LHCN-M2 (cell line): ENCODE measurements at places on chromosomes 2 and 18. TPM values are rescaled to one million over a fixed set of nuclear protein-coding genes. Genes with fewer than 3 reads are reported as not detected.

DNA sequence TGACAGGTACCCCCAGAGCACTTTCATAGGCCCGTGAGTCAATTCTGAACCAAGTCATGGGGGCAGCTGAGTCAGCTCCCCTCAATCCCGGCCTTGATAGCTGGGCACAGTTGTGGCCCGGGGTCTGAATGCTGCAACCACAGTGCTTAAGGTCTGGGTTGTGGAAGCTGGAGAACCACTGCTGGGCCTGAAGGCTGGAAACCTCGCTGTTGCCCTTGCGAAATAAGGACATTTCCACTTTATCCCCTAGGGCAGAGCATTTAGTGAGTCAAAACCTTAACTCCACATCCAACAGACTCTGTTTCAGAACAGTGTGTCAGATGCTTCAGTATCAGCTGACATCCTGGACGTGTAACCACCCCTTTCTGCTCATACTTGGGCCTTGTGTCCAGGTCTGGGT lies 58.6 kb downstream of the SP110 start:
- DNase-seq = peak; percentile 67

- peak; percentile 93 for DNase-seq
These were observed 116.7 kb downstream of the PID1 start for GRCh38 chr2:229154381-229154780.

The SIX2 gene
- total RNA-seq = 55.6 and 65.7 TPM in 2 replicates

DNA sequence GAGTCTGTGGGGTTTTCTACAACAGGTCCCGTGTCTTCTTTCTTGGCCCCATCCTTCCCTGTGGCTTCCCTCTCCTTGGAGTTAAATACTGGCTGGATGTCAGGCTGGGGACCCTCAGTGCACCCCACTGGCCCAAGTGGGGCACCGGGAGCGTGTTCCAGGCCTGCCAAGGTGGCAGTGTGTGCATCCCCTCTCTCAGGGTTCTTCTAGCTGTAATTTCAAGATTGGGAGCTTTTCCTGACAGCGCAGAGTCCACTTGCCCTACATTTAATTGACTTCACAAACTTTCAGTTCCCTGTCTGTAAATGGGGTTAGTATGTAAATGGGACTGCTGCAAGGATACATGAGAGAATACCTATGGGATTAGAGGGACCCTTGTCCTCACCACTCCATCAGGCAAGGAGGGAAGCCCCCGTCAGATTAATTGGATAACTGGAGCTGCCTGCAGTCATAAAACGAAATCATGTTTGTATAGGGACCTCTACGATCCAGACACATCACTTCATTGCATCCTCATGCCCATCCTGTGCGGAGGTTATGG lies 66.6 kb downstream of the IL1R2 start:
- no peak for DNase-seq

- DNase-seq = peak; percentile 90
These were observed 3.1 kb upstream of the MSGN1 start for GRCh38 chr2:17813010-17813741.

The METAP1D gene
- 6.9 and 8.2 TPM in 2 replicates for total RNA-seq

- DNase-seq = peak; percentile 70
These were observed 1.9 kb downstream of the MCFD2 start for GRCh38 chr2:46913471-46914381.

The SERPINB10 gene
- total RNA-seq = not detected in 2 replicates

The MAP3K19 gene
- not detected in 2 replicates for total RNA-seq

DNA sequence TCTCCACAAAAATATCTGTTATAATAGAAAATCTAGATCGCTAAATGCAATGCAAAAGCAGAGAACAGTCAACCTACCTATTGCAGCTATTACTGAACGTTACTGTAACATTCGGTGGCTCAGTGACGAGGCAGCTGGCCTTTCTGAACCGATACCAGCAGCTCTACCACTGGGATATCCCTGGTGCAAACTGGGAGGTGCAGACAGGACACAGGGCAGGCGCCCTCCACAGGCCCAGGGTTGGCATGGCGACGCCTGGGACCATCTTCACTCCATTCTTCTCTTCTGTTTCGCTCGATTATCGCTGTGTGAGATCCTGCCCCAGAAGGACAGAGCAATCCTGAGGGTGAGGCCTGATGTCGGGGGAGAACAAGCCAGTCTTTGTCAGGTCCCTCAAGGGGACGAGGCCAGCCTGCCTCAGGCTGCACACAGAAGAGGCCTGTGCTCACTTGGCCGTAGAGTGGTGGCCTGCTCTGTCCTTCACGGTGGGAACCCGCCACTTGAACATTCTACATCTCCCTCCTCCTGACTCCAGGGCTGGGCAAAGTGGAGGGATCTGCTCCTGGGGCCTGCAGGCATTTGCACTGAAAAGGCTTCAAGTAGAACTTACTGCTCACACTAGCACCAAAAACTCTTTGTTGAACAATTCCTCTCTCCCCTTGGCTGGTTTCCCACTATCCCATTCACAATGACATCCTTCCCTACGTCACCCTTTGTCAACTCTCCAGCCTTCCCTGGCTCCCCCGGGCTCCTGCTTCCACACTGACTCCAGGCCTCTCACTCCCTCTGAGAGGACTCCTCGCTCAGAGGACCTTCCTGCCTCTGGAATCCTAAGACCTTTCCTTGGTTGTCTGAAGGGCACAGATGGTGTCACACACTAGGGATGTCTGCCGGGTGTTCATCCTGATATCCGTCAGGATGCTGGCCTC lies 49.7 kb downstream of the CYRIA start:
- no peak for DNase-seq

DNA sequence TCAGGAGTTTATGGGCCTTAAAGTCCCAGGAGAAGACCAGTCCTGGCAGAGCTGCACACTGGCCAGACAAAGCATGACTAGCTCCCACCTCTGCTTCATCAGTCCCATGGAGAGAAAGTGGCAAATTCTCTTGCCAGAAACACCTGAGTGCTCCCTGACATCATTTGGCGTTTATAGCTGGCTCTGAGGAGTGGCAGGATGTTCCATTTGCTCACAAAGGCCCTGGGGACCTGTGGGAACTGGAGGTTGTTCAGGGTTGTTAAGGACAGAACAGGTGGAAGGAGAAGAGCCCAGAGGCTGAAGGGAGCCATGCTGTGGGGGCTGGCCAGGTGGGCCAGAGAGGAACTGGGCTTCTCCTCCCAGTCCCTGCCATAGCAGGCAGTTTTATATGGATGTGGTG lies 56.1 kb downstream of the RPL37A start:
- no peak for DNase-seq

DNA sequence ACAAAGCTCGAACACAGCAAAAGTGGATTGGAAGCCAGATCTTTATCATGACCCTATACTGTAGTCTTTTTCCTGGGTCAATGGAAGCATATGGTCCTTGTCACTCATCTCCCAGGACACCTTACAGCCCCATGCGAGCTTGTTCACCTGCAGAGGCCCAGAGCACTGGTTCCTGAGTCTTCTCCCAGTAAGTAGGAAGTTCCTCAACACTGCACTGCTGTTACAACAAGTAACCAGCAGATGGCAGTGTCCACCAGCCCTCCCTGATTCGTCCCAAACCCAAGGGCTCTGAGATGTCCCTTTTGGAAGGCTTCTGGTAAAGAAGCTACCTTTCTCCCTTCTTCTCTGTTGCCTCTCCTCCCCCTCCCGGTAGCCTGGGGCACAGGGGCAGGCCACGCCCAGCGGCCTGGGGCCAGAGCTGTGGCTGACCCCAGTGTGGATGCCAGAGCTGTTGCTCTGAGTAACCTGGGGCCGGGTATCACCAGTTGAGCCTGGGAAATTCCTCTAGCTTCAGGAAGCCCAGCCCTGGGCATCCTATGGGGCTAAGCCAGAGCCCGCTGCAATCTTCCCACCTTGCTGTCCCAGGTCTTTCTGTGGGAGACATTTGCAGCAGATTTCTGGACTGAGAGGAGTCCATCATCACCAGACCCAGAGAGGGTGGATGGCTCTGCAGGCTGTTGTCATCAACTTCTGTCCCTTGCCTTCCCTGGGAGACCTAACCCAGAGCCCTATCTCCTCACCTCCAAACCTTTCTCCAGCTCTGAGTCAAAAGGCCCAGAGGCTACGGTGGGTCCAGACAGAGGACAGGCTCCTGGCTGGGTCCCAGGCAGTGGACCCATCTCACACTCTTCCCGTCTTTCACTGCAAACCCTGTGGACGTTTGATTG lies 5.3 kb upstream of the GDF7 start:
- peak; percentile 66 for DNase-seq
